A673 (cell line): ENCODE measurements at places on chromosomes 6 and 20.

GRCh38 chr6:85111481-85112011 is 338.3 kb upstream of the NT5E start:
- H3K27ac ChIP-seq, result no peak overlapping the region
- no peaks in the 10 kb centered on the region for H3K27me3 ChIP-seq
- DNase-seq, result peak; percentile 9

- no peaks in the 10 kb centered on the region for H3K4me1 ChIP-seq
- no peak for DNase-seq
- H3K4me3 ChIP-seq, result no peak overlapping the region
- no peaks in the 10 kb centered on the region for H3K36me3 ChIP-seq
Observed at GRCh38 chr20:6838181-6838826, 70.8 kb downstream of the BMP2 start.

DNA sequence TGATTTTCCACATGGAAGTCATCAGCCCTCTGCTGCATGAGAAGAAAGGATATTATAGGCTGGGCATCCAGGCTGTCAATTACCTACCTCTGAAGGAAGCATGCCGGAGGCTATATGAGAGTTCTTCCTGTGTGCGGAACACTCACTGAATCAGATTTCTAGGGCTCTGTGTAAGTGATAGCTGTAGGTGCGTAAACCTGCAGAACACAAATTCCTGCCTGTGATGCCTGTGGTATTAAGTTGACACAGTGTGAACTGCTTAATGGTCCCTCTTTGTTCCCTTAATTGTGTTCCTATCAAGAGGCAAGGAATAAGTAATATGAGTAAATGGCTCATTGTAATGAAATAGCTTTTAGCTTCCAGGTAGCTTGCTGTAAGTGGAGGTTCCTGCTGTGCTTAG is 103.3 kb downstream of the ANKS1A start:
- H3K4me3 ChIP-seq, result no peak overlapping the region
- no peaks in the 10 kb centered on the region for H3K36me3 ChIP-seq
- DNase-seq, result no peak
- H3K4me1 ChIP-seq, result no peaks in the 10 kb centered on the region
- no peaks in the 10 kb centered on the region for H3K27me3 ChIP-seq
- no peak overlapping the region for H3K27ac ChIP-seq

GRCh38 chr6:39102071-39102820 is 12.7 kb downstream of the SAYSD1 start:
- no peak overlapping the region for H3K4me3 ChIP-seq
- no peak overlapping the region for H3K27ac ChIP-seq
- no peaks in the 10 kb centered on the region for H3K27me3 ChIP-seq

DNA sequence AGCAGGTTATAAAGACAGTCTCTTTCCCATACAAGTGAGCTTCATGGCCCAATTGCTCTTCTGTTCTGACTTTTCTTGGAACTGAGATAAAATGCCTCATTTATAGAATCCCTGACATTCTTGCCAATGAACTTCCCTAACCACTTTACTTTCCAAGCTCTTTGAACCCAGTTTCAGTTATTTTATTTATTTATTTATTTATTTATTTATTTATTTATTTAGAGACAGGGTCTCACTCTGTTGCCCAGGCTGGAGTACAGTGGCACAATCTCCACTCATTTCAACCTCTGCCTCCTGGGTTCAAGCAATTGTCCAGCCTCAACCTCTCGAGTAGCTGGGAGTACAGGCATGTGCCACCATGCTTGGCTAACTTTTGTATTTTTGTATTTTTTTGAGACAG is 138.5 kb upstream of the ZNF184 start:
- no peak for DNase-seq
- no peaks in the 10 kb centered on the region for H3K4me1 ChIP-seq
- no peaks in the 10 kb centered on the region for H3K27me3 ChIP-seq

GRCh38 chr20:24785141-24786110 is 163.6 kb upstream of the CST7 start:
- H3K4me3 ChIP-seq, result no peak overlapping the region
- DNase-seq, result no peak
- H3K27ac ChIP-seq, result no peak overlapping the region
- no peaks in the 10 kb centered on the region for H3K27me3 ChIP-seq

DNA sequence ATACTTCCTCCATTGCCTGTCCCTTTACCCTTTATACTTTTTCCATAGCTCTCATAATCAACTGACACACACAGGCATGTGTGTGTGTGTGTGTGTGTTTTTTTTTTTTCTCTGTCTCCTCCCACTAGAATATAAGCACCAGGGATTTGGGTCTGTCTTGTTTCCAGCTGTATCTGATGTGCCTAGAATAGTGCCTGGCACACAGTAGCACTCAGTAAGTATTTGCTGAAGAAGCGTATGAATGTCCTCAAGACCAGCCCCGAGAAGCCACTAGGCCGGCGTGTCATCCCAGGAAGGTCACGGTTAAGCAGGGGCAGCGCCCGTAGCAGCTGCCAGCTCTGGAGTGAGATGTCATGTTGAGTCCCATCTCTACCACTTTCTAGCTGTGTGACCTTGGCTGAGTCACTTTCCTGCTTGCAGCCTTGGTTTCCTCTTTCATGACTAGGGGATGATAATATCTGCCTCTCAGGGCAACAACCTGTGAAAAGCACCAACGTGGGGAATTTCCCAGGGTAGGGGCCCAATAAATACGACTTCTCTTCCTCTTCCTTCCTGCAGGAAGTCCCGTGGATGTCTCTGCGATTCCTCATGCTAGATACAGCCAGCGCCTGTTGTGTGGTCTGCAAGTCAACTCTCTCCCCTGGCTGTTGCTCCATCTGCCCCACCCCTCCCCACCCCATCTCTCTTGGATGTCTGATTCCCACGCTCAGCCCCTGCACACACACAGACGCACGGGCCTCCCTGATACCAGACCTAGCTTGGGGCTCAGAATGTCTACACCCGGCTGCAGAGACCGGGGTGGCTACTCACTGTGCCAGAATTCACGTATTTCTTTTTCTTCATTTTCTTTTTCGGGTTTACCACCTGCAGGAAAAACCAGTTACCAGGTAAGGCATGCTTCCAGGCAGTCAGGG is 58.1 kb downstream of the RAB44 start:
- H3K36me3 ChIP-seq, result no peaks in the 10 kb centered on the region
- no peak overlapping the region for H3K4me3 ChIP-seq
- H3K27me3 ChIP-seq, result no peaks in the 10 kb centered on the region
- no peaks in the 10 kb centered on the region for H3K4me1 ChIP-seq
- H3K27ac ChIP-seq, result no peak overlapping the region

- H3K27me3 ChIP-seq, result no peaks in the 10 kb centered on the region
- H3K36me3 ChIP-seq, result no peaks in the 10 kb centered on the region
- peak; percentile 32 for DNase-seq
Observed at GRCh38 chr20:49207076-49207475, 12.1 kb upstream of the DDX27 start.

DNA sequence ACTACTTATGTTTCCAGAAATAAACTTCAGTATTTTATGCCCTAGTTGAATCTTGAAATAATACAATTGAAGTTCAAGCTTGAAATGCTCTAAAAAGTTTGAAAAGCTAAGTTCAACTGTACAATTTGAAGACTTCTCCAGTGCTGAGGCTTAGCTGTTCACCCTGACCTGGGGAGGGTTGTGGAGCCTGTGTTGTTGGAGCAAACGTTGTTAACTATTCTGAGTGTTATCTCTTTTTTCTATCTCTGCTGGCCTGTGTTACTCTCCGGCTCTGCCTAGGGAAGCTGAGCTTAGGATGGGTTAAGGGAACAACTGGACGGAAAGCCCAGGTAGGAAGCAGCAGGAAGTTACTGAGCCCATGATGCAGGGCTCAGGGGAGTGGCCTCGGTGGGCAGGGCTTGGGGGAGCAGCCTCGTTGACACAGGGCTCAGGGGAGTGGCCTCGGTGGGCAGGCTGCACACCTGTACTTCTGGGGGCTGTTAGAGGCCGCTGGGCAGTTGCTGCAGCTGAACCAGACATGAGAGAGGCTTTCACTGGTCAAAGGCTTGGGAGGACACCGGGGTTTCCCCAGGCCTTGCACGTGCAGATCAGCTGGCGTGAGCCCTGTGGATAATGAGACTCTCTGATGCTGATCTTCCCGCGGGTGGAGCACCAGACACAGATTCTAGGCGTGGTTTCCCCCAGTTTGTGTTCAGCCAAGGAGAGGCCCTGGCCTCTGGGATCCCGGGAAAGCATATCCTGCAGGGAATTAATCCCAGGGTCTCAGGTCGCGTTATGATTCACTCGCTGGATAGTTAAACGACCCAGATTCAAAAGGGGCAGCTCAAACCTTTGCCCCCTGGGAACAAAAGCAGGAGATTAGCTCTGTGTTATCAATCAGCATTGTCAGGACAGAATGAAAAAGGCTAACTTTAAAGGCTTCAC is 58.9 kb downstream of the ERMARD start:
- peaks cover 4% of the 10 kb centered on the region for H3K27me3 ChIP-seq
- H3K36me3 ChIP-seq, result no peaks in the 10 kb centered on the region

DNA sequence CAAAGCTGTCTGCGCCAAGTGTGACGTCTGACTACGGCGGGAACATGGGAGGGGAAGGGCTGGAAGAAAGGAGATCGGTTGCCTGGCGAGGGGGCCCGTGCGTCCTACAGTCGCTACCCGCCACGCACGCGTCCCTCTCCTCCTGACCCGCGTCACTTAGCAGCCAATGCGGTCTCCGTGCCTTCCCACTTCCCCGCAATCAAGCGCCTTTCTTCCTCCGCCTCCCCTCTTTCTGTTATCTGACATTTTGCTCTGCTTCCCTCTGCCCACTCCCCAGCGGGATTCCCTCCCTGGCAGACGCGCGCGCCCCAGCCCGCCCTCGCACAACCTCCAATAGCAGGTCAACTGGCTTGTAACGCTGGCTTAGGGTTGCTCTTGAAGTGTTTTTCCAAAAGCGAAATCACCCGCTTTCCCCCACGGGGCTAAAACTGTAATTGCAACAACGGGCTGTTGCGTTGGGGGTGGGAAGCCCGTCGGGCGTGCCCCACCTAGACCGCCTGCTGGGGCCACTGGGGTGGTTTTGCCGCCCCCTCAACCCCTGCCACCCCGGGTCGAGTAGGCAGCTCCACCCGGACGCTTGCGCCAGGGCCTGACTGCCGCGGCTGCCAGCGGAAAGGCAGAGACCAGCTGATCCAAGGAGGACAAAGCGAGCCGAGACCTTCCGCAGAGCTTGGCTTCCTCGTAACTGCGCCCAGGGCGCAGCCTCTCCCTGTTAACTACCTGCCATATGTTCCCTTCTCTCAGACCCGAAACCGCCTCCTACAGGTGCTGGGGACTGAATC is 6.2 kb upstream of the SOX4 start:
- H3K36me3 ChIP-seq, result no peaks in the 10 kb centered on the region
- peaks cover 5% of the 10 kb centered on the region for H3K4me1 ChIP-seq
- H3K4me3 ChIP-seq, result peak overlapping the region; percentile 65
- no peaks in the 10 kb centered on the region for H3K27me3 ChIP-seq

- no peak overlapping the region for H3K27ac ChIP-seq
- no peak overlapping the region for H3K4me3 ChIP-seq
- DNase-seq, result no peak
- no peaks in the 10 kb centered on the region for H3K36me3 ChIP-seq
- no peaks in the 10 kb centered on the region for H3K4me1 ChIP-seq
Observed at GRCh38 chr6:21219241-21219640, 374.3 kb upstream of the SOX4 start.

GRCh38 chr6:33839399-33840047 is 35.7 kb upstream of the MLN start:
- H3K27ac ChIP-seq, result peak overlapping the region; percentile 58
- no peaks in the 10 kb centered on the region for H3K36me3 ChIP-seq
- H3K4me3 ChIP-seq, result no peak overlapping the region
- DNase-seq, result no peak
- H3K4me1 ChIP-seq, result peaks cover 36% of the 10 kb centered on the region
- no peaks in the 10 kb centered on the region for H3K27me3 ChIP-seq

GRCh38 chr6:3841711-3842565 is 7.2 kb upstream of the FAM50B start:
- peaks cover 6% of the 10 kb centered on the region for H3K4me1 ChIP-seq
- no peak overlapping the region for H3K27ac ChIP-seq
- no peak for DNase-seq
- H3K4me3 ChIP-seq, result no peak overlapping the region
- H3K36me3 ChIP-seq, result no peaks in the 10 kb centered on the region

GRCh38 chr6:37474316-37474715 is 25.4 kb downstream of the CCDC167 start:
- peaks cover 24% of the 10 kb centered on the region for H3K36me3 ChIP-seq
- H3K4me3 ChIP-seq, result no peak overlapping the region
- no peaks in the 10 kb centered on the region for H3K4me1 ChIP-seq
- no peak overlapping the region for H3K27ac ChIP-seq
- no peak for DNase-seq
- H3K27me3 ChIP-seq, result no peaks in the 10 kb centered on the region

DNA sequence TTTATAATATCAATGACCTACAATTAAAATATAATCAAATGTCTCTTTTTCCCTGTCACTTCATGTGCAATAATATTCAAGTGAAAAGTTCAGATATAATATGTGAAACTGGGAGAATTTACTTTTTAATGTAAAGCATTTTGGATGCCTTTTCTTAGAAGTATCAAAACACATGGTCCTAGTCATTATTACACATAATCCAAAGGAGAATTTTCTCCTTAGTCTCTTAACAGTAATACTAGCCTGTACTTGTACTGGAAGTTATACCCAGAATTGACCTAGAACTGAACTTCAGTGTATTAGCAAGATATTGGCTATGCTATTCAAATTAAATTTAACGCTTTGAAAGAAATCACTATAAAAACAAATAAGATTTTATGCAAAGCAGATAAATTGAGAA is 842.6 kb upstream of the MANEA start:
- H3K4me1 ChIP-seq, result no peaks in the 10 kb centered on the region
- no peak for DNase-seq
- no peaks in the 10 kb centered on the region for H3K27me3 ChIP-seq

DNA sequence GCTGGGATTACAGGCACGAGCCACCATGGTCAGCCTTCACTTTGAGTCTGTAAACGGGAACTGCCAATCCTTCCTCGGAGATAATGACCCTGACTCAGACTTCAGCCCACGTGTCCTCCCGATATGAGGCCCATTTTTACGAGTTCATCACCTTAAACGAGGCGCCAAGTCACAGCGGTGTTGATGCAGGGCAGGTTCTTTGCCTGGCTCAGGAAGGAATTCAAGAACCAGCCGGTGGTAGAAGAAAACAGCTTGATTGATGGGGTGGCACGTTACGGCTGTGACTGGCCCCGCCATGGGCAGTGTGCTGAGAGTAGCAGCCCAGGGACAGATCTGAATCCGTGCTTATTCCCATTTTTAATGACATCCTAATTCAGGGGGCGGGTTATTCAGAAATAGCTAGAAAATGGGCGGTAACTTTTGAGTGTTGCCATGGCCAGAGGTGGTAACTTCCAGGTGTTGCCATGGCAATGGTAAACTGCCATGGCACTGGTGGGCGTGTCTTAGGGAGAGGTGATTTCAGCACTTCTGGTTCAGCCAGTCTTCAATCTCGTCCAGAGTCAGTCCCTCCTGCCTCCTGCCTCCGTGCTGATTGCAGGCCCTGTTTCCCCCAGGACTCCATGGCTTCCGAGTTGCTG is 9.1 kb upstream of the MAP1LC3A start:
- H3K36me3 ChIP-seq, result no peaks in the 10 kb centered on the region
- H3K4me1 ChIP-seq, result no peaks in the 10 kb centered on the region
- DNase-seq, result peak; percentile 23
- no peaks in the 10 kb centered on the region for H3K27me3 ChIP-seq
